ENCODE measurements at places on chromosomes 1 and 21. TPM values are rescaled to one million over a fixed set of nuclear protein-coding genes. Genes with fewer than 3 reads are reported as not detected.

Gene TAS1R2
- not detected for total RNA-seq

Gene MAP10
- total RNA-seq: 1.5 TPM

Gene NFIA
- 38.6 TPM for total RNA-seq

DNA sequence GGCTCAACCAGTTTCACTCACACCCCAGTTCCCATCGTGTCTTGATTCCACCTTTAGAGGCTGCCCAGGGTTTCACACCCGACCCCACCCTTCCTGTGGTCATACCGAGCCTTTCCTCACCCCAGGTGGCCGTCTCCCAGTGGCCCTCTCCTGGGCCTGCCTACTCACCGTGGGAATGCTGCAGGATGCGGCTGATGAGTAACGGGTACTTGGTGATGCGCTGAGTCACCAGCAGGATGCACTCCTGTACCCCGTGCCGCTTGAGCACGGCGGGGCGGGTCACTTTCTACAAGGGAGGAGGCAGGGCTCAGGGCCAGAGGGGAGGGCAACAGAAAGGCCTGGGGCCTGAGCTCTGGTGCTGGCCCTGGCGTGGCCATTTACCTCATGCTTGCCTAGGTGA, 16.4 kb downstream of the ARHGEF2 start:
- H3K27ac ChIP-seq: peak overlapping the region; percentile 98
- no peaks in the 10 kb centered on the region for H3K27me3 ChIP-seq
- H3K4me3 ChIP-seq: peak overlapping the region; percentile 66

DNA sequence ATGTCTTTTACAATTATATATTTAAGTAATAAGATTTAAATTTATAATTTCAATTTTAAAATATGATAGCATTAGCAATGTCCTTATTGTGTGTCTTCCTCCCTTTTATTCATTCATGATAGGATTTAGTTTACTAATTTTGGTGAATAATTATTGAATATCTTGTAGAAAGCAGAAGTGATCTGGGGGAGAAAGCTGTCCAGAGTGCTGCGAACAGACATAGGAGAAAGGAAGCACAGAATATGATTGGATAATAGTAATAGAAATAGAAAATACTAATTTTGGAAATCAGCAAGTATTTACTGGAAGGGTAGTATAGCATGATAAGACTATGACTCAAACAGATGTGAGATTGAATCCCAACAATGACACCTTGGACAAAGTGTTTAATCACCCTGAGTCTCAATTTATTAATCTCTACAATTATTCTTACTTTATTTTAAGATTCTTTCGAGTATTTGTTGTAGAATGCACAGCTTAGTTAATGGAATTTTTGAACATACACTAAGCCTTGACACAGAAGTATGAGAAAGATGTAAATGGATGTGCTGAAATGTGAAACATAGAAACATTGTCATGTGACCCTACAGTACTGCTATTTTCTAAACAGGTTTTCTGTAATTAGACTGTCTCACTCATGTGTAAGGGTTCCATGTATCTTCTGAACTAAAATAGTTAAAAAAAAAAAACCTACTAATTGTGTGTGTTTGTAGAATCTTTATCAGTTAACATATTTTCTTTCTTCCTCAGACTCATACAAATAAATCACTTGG, 7.9 kb downstream of the SH3GLB1 start:
- peaks cover 3% of the 10 kb centered on the region for H3K36me3 ChIP-seq
- H3K4me3 ChIP-seq: no peak overlapping the region
- no peak for DNase-seq
- no peaks in the 10 kb centered on the region for H3K27me3 ChIP-seq
- H3K4me1 ChIP-seq: peaks cover 21% of the 10 kb centered on the region

DNA sequence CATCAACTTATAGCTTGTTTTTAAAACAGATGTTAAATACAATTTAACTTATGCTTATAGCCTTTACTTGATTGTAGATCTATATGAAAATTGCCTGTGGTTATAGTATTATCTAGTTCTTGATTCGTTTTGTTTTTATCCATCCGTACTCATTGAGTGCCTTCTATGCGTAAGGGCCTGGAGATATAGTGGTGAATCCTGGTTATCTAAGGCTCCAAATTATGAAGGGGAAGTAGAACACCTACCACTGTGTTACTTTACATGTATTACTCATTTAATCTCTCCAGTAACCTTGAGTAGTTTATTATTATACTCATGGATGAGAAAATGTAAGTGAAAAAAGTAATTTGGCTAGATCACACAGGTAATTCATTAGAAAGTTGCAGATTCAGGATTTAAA, 121.8 kb downstream of the OSBPL9 start:
- no peaks in the 10 kb centered on the region for H3K36me3 ChIP-seq
- H3K4me3 ChIP-seq: peak overlapping the region; percentile 43
- H3K27ac ChIP-seq: peak overlapping the region; percentile 76
- H3K4me1 ChIP-seq: peaks cover 60% of the 10 kb centered on the region
- DNase-seq: no peak
- H3K27me3 ChIP-seq: no peaks in the 10 kb centered on the region

- no peak for DNase-seq
- H3K27ac ChIP-seq: no peak overlapping the region
- H3K27me3 ChIP-seq: no peaks in the 10 kb centered on the region
- peaks cover 7% of the 10 kb centered on the region for H3K4me1 ChIP-seq
- H3K36me3 ChIP-seq: no peaks in the 10 kb centered on the region
These were observed 116.5 kb downstream of the ZP4 start for GRCh38 chr1:237774246-237774645.

DNA sequence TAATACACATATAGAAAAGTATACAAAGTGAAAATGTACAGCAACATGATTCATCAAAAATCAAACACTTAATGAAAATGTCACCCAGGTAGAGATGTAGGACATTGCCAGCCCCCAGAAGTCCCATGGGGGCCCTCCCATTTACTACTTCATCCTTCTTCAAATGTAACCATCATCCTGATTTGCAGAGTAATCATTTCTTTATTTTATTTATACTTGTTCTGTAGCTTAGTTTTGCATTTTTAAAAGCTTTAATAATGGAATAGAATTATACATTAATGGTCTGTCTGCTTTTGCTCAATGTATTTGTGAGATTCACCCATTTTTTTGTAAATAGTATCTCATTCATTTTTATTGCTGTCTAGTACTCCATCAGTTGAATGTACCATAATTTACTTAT, 96.8 kb upstream of the CD55 start:
- peaks cover 35% of the 10 kb centered on the region for H3K4me1 ChIP-seq
- H3K27ac ChIP-seq: no peak overlapping the region
- H3K36me3 ChIP-seq: no peaks in the 10 kb centered on the region
- H3K4me3 ChIP-seq: no peak overlapping the region
- DNase-seq: no peak
- no peaks in the 10 kb centered on the region for H3K27me3 ChIP-seq

DNA sequence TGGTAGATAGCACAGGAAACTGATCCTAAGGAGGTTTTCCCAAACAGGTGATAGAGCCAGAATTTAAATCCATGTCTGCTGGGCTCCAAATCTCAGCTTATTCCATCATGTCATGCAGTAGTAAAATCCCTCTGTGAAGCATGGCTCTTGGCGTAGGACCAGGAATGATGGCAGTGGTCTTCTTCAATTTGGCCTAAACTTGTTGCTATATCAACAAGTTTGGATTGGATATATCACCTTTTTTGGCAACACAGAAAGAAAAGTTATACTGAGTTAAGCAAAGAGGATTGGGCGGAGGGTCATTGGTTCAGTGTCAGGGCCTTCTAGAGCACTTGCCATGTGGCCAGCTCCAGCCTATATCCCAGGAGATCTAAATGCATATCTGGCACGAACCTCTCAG, 52.2 kb downstream of the FGGY start:
- H3K4me3 ChIP-seq: no peak overlapping the region
- H3K27me3 ChIP-seq: no peaks in the 10 kb centered on the region
- no peaks in the 10 kb centered on the region for H3K4me1 ChIP-seq
- no peaks in the 10 kb centered on the region for H3K36me3 ChIP-seq
- no peak for DNase-seq
- H3K27ac ChIP-seq: no peak overlapping the region

DNA sequence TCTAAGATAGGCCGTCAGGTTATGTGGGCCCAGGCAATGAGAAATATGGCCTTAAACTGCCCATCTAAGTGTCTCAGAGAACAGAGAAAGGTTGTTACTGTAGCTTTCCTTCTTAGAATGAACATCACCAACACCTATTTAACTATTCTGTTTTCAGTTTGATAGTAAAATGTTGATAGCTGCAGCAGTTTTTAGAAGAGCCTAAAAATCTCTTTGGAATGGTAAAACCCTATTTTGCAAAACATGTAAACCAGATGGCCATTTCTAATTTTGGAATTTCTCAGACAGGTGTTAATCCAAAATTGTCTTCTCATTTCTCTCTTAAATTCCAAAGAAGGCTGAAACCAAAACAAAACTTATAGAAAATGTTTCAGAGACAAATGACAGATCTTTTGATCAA, 57.5 kb downstream of the DIPK1A start:
- no peak overlapping the region for H3K4me3 ChIP-seq
- no peak overlapping the region for H3K27ac ChIP-seq
- DNase-seq: no peak
- H3K27me3 ChIP-seq: no peaks in the 10 kb centered on the region

GRCh38 chr1:117815926-117816325, 113.5 kb downstream of the GDAP2 start:
- no peaks in the 10 kb centered on the region for H3K36me3 ChIP-seq
- H3K27me3 ChIP-seq: no peaks in the 10 kb centered on the region
- H3K4me1 ChIP-seq: no peaks in the 10 kb centered on the region
- H3K27ac ChIP-seq: no peak overlapping the region

DNA sequence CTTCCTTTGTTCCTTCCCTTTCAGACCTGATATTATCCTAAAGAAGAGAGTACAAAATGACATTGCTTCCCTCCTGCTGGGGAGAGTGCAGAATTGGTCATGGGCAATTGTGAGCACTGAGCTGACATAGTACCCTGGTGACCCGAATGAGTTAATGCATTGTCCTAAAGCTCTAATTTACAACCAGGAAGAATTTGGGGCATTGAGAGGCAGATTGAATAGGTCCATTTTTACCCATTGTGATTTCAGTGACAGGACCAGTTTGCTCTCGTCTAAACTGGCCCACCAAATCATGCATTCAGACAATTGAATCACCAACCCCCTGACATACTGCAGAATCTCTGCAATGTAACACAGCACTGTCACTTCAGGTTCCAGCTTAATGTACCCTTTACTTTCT, 497.4 kb downstream of the DPYD start:
- no peak overlapping the region for H3K4me3 ChIP-seq
- H3K36me3 ChIP-seq: no peaks in the 10 kb centered on the region
- no peak for DNase-seq
- no peaks in the 10 kb centered on the region for H3K4me1 ChIP-seq
- no peaks in the 10 kb centered on the region for H3K27me3 ChIP-seq
